ENCODE measurements at places on chromosomes 4 and X.

DNA sequence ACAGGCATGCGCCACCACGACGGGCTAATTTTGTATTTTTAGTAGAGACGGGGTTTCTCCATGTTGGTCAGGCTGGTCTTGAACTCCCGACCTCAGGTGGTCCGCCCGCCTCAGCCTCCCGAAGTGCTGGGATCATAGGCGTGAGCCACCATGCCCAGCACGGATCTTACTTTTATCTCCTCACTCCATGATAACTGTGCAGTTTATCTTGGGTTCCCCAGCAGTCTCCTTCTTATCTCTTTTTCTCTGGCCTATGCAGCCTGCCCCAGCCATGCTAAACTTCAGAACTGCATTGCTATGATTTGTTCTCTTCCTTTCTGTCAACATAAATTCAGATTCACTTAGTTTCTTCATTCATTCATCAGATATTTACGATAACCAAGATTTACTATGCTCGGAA lies 22.4 kb downstream of the PAGE1 start:
- DNase-seq: no peak

DNA sequence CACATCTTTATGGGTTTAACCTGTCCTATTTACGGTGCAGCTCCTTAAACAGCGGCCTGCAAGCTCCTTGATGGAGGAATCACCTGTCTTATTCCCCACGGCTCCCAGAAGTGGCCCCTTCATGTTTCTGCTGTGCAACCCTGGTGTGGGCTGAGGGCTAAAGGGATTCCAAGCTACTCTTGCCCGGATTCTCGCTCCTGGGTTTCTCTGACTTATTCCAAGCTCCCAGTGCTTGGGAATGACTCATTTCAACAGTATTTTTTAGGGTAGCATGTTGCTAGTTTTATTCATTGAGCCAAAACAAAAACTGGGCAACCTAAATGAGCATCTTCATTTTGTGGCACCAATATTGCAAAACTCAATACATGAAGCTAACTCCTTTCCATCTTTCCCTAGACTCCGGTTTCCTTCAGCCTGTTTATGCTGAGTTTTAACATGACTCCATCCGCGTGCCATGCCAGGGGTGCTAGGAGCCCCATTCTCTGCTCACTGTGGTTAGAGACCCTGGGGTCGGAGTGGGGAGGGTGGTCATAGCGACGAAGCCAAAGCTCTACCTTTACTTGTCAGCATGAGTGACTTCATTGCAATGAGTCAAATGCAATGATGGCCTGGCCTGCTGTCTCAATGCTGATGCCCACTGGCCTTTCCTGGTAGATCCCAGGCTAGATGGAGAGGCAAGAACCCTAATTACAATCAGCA lies 349.7 kb downstream of the NR3C2 start:
- DNase-seq: no peak

DNA sequence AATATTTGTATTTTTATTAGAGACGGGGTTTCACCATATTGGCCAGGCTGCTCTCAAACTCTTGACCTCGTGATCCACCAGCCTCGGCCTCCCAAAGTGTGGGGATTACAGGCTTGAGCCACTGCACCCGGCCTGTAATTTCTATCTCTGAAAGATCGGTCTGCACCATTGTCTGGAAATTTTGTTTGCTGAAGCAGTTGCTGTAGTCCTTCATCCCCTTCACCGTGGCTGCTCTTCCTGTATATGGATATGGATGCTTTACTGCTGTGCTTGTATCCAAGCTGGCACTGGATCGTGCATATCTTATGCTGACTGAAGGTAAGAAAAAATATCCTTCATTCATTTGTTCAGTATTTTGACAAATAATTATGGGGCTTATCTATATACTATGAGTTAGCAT lies 338.4 kb upstream of the GNPDA2 start:
- DNase-seq: no peak

DNA sequence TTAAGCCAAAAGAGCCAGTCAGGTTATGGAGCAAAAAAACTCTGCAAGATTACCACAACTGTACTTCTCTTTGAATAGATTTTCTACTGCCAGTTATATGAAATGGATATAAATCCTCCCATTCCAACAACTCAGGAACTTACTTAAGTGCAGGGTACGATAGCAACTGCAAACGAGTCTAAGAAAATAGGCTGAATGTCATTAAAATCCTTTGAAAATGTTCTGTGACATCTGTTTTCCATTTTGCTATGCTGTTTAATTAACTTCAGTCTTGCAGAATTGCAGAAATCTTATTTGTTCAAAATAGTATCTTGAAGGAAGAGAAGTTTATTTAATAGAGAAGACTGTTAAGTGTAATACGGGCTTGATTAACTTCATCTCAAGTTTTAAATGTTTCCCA lies 243.8 kb downstream of the PALLD start:
- no peak for DNase-seq

DNA sequence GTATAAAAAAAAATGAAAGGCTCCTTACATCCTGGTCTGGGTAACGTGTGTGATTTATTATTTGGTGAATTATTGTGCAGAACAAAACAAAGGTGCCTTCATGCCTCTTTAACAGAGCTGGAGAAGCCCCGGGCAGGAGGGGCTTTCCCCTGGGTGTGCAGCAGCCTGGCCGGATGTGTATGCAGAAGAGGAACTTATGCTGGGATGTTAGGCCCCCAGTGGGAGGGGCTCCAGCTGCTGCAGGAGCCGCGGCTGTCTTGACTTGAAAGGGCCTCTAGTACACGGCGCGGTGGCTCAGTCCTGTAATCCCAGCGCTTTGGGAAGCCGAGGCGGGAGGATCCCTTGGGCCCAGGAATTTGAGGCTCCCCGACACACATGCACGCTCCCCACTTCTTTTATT lies 16.0 kb downstream of the CCNQ start:
- no peak for DNase-seq

All from NCI-H187 (cell line).